ENCODE measurements at places on chromosomes 1 and 21.

- no peak for DNase-seq
Observed at GRCh38 chr1:175750366-175751071, 7.1 kb upstream of the TNR start.

DNA sequence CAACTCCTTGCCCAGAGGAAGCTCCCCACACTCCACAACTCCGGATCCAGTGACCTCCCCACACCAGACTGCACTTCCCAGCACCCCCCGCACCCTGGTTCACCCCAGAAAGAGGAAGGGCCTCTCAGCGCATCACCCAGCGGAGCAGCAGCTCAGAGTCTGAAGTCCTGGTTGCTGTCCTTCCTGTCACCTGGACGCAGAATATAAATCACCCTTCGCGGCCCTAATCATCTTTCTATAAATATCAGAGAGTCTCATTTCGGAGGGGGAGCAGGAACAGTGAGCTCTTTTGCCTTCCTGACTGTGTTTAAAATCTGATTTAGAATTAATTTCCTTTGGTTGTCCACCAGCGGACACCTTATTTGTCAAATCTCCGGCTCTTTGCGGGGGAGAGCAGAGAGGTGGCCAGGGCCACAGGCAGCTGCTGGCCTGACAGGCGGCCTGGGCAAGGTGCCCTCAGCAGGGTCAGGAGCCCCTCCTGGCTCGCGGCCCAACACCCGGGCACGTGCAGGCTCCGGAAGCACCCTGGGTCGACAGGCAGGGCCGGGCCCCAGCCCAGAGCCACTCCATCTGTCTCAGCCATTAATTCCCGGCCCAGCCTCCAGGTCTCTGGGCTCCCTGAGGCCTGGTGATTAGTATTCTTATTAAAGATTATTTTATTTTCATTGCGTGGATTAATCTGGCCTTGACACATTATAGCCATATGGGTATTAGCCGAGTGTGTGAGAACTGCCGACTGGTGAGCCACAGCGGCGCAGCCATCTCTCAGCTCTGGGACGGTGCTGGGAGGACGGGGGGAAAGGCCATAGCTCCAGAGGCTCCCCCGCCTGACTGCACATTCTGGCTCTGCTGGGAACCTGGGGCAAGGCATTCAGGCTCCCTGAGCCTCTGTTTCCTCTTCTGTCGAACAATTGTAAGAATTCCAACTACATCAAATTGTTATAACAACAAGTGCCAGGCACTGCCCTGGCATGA lies 19.7 kb downstream of the EPHA8 start:
- DNase-seq: no peak

GRCh38 chr1:225658041-225658440 lies 5.1 kb upstream of the ENAH start:
- no peak for DNase-seq

GRCh38 chr1:232690285-232690935 lies 60.5 kb upstream of the SIPA1L2 start:
- DNase-seq: no peak

- no peak for DNase-seq
Observed at GRCh38 chr1:205310976-205311704, 10.4 kb downstream of the NUAK2 start.

DNA sequence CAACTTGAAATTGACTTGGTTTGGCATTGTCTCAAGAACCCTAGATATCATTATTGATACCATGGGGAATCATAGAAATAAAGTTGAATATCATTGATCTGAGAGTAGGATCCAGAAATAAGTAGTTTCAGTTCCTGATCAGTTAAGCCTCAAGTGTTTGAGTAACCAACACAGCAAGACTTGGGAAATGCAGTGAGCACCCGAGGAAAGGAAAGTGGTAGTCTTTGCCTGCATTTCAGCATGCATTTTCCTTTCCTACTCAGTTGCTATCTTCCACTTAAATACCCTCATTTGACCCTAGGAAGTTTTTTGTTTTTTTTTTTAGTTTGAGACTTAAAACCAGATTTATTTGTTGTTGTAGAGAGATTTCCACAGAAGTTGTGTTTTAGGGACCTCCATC lies 18.9 kb downstream of the CLEC20A start:
- no peak for DNase-seq

DNA sequence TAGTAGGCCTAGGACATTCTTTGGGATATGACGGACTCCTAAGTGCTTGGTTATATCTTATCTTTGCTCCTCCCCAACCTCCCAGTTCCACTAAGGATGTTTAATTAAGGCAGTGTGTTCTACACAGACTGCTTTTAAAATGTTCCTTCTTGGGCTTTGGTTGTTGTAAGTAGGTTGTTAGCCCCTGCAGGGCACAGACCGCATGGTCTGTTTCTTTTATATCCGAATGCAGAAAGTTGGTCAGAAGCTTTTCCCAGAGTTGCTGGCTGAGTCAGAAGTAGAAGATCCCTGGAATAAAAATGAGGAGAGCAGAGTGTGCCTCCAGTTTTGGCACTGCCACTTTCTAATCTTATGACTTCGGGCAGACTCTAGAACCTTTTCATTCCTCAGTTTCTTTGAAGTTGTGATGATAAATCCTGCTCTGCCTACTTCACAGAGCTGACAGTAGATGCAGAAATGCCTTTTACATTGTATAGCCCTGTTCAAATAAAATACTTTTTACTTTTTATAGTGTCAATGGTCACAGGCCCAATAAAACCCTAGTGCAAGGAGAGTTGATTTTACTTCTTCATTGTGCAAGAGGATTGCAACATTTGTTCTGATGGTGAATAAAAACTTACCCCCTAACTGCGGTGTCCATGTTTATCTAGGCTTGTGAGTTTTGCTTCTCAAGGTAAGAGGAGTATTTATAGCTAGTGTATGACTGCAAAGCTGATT lies 18.4 kb downstream of the FMN2 start:
- DNase-seq: no peak

DNA sequence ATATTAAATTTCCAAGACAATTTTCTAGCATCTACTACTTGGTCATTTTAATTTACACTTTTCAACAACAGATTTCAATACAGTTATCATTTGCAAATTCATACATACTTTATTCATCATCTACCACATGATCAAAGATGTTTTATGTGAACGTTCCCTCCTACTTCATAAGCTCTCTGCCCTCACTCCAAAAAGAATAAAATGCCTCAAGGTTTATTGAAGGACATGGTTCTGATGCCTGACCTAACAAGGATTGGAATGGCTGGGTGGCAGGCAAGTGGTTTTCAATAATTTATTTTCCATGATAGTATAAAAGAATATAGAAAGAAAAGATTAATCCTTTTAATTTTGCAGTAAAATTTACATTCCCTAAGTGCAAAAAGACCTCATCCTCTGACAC lies 5.4 kb downstream of the CDKN2C start:
- DNase-seq: no peak

DNA sequence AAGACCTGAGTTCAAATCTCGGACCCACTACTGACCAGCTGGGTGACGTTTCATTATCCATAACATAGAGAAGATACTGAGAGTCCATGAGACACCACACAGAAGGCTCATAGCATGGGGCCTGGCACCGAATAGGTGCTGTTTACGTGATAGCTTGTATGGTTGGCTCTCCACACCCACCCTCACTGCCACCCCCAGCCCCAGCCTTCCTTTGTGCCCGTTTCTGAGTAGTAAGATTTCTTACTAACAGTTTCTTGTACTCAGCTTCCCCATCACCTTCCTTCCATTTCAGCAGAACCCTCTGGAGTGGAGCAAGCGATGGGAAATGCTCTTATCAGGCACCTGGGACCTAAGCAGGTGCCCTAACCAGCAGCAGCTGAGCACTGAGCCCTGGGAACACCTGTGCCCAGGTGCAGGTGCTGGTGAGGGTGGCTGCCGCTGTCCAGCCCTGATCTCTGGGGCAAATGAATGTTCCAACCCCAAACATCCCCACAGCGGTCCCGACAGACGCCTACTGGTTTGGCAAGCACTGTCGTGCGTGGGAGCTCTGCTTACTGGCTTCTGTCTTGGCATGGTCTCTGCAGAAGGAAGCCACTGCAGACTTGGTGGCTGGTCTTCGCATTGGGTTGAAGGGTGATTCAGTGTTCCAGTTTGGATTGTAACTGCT lies 225.4 kb downstream of the CAMTA1 start:
- no peak for DNase-seq

DNA sequence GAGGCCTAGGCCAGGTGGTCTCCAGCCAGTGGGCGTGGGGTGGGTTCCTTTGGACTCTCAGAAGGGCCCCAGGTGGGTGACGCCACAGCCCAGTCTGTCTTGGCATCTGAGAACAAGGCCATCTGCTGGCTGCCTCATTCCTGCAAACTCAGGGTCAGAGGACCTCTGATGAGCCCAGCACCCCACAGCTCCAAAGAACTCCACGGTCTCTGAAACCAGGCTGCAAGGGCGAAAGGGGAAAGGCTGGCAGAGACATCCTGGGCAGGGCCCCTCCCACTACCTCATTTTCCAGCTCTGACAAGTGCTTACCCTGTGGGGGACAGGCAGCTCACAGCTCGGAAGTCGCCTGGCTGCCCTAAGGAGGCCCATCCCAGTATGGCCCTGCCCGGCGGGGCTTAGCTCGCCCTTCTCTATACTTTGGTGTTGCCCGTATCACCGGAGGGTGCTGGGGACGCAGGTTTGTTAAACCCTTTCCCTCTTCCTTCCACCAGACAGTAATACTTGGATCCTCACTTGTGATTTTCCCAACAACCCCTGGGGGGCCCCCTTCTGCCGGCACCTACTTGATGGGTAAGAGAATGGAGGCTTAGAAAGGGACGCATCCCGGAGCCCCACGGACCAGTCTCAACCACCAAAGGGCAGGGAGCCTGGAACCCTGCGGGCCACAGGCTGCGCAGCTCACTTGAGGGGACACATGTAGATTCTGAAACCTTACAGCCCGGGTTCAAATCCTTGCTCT lies 10.9 kb upstream of the EDN2 start:
- no peak for DNase-seq

- no peak for DNase-seq
Observed at GRCh38 chr1:94962409-94963265, 35.7 kb upstream of the CNN3 start.

DNA sequence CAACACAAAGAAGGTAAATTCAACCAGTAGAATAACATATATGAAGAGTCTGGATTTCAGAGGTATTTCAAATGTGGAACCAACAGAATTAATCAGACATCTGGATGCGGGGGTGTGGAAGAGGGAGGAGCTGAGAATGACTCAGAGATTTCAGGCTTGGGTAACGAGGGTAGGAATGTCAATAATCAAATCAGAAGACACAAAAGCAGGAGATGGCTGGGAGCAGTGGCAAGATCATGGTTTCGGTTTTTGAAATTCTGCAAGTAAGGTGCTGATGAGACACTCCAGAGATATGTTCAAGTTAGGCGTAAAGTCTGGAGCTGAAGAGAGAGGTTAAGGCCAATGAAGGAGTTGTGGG lies 64.0 kb downstream of the PLPPR5 start:
- no peak for DNase-seq

DNA sequence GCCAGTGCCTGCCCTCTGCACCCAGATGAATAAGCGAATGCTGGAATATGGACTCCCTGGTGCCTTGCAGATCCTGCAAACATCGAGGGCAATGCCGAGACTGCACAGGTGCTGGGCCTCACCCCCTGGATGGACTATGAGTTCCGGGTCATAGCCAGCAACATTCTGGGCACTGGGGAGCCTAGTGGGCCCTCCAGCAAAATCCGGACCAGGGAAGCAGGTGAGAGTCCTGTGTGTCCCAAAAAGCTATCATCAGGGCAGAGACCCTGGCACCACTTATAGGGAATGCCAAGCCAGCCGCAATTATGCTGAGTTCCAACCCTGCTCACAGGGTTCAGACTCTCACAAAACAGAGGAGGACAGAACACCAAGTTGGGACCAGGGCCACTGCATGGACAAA lies 17.2 kb downstream of the TMEM81 start:
- no peak for DNase-seq

GRCh38 chr1:80607064-80607463 lies 1193.7 kb upstream of the ADGRL2 start:
- no peak for DNase-seq

DNA sequence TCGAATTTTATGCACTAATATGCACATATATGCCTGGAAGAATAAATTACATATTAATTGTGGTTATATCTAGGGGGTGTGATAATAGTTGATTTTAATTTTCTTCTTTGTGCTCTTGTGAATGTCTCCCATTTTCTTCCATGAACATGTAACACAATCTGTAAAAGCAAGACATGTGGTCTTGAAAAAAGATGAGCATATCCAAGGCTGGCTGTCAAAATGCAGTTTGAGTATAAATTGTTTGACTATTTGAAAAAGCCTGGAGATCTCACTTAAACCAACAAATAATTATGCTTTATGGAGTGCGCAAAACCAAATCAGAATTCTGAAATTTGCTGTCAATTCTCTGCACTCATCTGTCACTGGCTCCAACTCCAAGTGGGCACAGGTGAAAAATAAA lies 143.9 kb downstream of the HMGB4 start:
- DNase-seq: no peak

- no peak for DNase-seq
Observed at GRCh38 chr1:11990303-11991032, 10.2 kb downstream of the MFN2 start.

DNA sequence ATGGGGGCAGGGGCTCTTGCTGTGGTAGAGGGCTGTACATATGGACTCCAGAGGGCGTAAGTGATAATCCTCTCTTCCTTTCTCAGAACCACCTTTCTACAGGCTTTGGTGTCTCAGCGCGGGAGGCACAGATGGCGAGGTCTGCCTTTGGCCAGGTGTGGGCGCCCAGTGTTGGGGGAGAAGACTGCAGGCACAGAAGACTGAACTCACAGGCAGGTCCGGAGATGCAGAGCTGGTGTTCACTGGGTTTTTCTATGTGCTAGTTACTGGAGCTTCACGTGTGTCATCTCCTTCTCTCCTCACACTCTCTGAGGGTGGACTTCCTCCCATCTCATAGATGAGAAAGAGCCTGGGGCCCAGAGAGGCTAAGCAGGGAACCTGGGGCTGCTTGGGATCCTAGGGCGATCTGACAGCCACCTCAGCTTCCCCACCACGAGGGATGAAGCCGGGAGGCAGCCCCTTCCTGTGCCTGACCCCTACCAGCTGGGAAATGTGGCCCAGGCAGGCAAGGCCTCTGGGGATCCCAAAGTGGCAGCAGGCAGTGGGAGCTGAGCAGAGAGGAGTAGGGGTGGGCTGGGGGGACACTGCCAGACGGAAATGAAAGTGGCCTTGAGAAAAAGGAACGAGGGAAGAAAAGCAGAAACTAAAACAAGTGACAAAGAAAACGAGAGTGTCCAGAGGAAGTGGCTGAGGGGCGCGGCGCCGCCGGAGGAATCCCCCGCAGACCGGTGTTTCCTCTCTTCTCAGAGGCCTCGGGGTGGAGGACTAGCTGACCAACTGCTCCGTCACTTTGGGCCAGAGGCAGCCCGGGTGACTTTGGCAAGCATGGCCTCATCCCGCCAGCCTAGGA lies 191.6 kb downstream of the HIVEP3 start:
- peak; percentile 57 for DNase-seq

DNA sequence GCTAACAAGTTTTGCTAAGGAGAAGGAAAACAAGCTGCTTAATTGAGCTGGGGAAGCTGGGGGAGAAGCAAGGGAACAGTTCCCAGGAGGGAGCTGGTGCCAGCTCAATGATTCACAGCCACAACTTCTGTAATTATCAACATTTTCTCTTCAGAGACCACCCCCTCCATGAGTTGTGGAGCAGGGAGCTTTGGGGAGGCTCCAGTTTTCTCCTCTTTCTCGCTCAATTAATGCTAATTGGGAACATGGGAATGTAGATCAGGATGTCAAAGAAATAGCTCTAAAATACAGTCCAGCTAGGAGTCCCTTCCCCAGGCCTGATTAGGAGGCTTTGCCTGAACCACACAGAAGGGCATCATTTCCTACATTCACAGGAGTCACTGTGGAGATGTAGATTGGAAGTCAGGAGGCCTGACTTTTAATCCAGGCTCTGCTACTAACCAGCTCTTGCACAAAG lies 12.1 kb upstream of the MNDA start:
- DNase-seq: no peak
